Liver (tissue), 10 donors: ENCODE measurements at places on chromosomes 12 and 14. TPM values are rescaled to one million over a fixed set of nuclear protein-coding genes. Genes with fewer than 3 reads are reported as not detected.

- no peak for DNase-seq
Measured at GRCh38 chr12:129868575-129868974, 35.2 kb downstream of the TMEM132D start.

GRCh38 chr12:54658306-54659264, 10.4 kb upstream of the DCD start:
- no peak for DNase-seq

GRCh38 chr12:77377116-77377515, 311.7 kb upstream of the E2F7 start:
- no peak for DNase-seq

SLCO1B3 gene
- total RNA-seq = 65.1 TPM

DNA sequence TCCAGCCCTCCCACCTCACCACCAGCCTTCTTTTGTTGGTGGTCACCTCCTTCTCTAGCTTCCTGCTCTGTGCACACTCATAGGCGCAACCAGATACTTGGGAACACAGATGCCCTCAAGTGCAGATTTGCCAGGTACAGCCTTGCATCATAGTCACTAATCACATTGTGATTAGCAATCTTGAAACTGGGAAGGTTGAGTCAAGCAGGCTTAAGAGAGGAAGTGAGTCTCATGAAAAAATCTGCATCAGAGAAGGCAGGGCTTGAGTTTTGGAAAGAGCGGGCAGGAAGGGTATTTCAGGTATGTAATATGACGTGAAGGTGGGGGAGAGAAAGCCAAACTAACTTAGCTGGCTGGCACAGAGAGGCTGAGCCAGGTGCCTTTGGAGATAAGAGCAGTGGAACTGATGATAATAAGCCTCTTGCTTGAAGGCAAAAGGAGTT, 2.7 kb upstream of the RABGGTA start:
- DNase-seq = no peak
